Left renal pelvis (tissue), 4 donors: ENCODE measurements at places on chromosomes 2 and 18. TPM values are rescaled to one million over a fixed set of nuclear protein-coding genes. Genes with fewer than 3 reads are reported as not detected.

The OSBPL1A gene
- 44.6 TPM for polyA plus RNA-seq

DNA sequence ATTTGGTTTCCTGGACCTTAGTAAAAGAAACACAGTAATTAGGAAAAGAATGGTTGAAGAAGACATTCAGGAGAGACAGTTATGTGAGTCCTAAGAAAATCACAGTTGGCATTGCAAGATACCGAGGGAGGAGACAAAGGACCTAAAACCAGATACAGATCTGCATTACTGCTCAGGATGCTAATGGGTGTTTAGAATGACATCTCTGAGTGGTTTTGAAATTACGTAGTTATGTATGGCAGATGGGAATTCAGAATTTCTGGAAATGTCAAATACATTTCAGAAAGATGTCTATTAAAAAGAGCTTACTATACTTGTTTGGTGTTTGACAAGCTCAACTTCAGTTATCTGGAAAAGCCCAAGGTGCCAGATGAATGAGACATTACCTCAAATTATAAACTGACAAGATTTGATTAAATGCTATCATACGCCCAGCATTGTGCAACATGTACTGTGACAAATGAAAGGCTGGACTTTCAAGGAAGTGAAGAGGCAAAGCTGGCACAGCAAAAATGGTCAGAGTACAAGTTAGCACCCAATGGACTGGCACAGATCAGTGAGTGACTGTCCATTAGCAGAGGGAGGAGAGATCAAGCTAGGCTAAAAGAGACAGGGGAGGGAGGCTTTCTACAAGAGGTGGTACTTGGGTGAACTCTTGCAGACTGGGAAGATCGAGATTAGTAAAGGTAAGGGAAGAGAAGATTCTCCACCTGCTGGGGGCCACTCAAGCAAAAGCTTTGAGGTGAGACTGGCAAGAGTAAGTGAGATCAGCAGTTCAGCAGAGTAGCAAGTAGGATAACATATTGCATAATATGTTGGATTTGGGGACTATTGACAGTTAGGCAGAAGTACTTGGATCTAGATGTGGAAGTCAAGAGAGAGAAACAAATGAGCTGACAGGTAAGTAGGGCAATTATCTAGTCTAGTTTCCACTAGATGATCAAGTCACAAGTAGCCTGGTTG is 168.9 kb downstream of the CYRIA start:
- no peak for DNase-seq

DNA sequence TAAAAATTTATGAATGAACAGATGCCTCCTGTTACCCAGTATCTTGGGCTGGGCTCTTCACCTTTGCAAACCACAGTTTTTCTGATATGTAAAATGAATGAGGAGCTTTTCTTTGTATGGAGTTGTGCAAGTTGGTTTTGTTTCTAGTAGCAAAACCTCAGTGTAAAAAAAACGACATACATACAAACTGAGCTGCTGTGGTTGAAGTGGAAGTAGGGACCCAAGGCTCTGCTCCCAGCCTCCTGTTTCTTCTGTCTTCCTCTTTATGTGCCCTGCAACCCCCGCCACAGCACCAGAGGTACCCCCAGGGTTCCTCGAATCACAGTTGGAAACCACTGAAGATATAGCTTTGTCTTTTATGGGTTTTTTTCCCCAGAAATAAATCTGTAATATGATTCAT is 118.1 kb downstream of the MYO1B start:
- no peak for DNase-seq

The SCN3A gene
- polyA plus RNA-seq: 0.30 TPM

DNA sequence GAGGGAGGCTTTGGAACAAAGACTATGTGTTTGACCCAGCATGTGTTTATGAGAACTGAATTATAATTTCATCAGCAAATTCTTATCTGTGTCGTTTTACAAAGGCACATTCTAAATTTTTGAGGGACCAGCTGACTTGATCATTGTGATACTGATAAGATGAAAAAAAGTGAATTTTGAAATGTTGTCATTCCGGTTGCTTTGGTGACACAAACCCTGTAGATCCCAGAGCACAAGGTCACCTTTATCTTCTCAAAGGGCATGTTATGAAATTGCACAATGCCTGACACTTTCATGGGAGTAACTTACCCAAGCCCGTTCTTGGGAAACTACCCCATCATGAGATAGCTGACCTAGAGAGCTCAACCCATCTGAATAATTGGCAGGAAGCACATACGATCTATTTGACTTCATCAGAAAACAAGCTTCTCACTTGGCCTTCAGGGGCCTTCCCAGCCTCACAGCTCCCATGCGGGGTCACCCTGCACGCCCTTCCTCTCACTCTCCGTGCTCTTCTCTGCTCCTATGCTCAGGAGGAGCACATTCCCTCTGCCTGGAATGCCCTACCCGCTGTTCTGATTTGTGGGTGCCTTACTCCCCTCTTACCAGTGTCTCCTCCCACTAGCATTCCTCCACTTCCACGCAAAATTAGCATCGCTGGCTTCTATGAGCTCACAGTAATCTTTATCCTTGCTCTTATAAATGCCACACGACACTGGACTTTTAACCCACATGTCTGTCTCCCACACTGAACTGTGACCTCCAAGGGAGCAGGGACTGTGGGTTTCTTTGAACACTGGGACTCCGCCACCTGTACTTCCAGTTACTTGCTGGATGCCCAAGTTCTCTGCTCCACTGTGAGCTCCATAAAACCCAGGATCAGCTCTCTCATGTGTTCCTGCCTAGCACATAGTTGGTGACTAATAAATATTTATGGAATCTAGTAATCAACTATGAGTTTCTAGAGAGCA is 555.8 kb upstream of the ID2 start:
- no peak for DNase-seq

DNA sequence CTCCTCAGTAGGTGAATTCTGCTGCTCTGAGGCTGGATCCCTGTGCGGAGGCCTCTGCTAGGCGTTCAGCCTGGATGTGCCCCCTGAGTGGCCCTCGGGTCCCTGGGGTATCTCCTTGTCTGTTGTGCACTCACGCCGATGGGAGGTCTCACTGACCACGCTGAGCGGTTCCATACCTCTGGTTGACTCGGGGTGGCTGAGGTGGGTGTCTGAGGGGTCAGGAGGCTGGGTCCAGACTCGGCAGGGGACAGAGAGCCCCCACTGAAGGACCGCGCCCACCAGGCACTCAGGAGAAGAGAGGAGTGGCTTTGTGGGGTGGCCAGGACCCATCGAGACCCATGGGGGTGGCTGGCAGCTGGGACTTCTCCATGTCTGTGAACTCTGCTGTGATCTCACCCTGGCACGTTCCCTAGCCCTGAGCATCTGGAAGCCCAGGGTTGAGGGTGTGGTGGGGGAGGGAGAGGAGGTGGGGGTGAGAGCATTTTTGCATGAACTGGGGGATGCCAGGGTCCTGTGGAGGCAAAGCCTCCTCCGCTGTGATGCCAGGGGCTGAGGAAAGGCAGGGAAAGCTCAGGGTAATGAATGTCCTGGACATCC is 53.7 kb downstream of the TWIST2 start:
- DNase-seq: no peak

GRCh38 chr18:64273724-64274123 is 124.8 kb upstream of the LINC00305 start:
- DNase-seq: no peak

DNA sequence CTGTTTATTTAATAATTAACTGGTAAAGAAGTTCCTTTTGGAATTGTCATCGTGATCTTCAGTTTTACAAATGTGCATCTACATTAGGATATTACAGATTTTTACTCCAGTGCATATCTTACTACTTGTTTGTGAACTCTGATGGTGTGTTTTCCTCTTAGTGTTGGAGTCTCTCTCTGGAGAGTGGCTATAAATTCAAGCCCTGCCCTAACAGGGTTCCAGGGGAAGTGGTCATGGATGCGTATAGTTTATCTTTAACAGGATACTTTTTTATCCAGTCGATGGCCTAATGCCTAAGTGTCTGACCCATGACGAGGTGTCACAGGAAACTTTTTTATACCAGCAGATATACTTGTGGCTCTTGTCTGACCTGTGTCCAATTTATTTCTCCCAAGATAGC is 75.4 kb downstream of the CHN1 start:
- DNase-seq: no peak

- DNase-seq: no peak
Observed at GRCh38 chr18:33802955-33803354, 224.9 kb downstream of the ASXL3 start.

The PKDCC gene
- polyA plus RNA-seq: 290 TPM

The PLEK gene
- polyA plus RNA-seq: 6.4 TPM

The ATL2 gene
- 68.7 TPM for polyA plus RNA-seq

GRCh38 chr2:136178941-136179601 is 61.1 kb upstream of the CXCR4 start:
- no peak for DNase-seq
